PC-3 (cell line): ENCODE measurements at places on chromosomes 2 and 18.

- peak; percentile 39 for DNase-seq
Observed at GRCh38 chr2:158464426-158465281, 7.9 kb downstream of the PKP4 start.

GRCh38 chr2:137031731-137032130 is 266.4 kb downstream of the THSD7B start:
- DNase-seq = no peak

GRCh38 chr2:43210467-43211303 is 15.7 kb downstream of the ZFP36L2 start:
- DNase-seq = no peak

- no peak for DNase-seq
Observed at GRCh38 chr2:218137514-218137913, 11.7 kb downstream of the CXCR2 start.
